ENCODE measurements at places on chromosomes 6 and 20.
A peak's percentile ranks its signal among the peaks of the same experiment; 100 is the strongest.

GRCh38 chr6:136014454-136015437, 163.2 kb downstream of the PDE7B start:
- DNase-seq: peak; percentile 70

DNA sequence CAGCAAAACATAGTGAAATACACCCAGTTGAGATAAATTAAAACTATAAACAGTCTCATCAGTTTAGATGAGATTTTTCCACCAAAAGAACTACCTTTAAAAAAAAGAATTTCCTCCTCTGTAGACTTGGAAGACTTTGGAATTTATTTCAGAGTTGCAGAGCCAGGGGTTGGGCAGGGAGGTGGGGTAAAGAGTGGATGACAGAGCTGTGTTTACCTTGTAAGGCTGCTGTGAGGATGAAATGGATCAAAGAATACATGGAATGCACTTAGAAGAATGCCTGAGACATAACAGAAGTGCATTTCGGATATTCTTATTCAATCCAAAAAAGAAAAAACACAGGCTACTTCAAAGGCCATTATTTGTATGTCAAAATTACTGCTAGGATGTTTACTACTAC, 6.4 kb upstream of the LY86 start:
- no peak for DNase-seq

GRCh38 chr6:144341831-144342527, 56.8 kb downstream of the UTRN start:
- DNase-seq: no peak

DNA sequence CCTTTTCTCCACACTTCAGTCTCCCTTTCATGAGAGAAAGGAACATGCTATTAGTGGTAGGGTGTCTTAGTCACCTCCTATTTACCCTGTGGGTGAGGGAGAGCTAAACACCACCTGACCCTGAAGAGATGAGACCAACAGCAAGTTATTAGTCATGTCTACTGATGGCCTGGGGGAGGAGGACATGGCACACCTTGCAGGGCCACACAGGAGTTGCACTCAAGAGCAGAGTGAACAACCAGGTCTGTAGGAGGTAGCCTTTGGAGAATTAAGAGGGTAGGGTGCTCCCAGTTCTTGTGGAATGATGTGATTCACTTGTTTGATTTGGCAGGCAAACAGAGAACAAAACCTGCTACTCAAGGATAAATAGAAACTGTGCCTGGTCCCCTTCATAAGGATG, 82.7 kb upstream of the FABP7 start:
- DNase-seq: no peak

GRCh38 chr6:24922170-24922569, 13.6 kb downstream of the RIPOR2 start:
- DNase-seq: no peak

- no peak for DNase-seq
Observed at GRCh38 chr6:150937132-150937906, 71.8 kb downstream of the MTHFD1L start.

- DNase-seq: no peak
Observed at GRCh38 chr6:122401104-122401503, 1.7 kb downstream of the HSF2 start.

DNA sequence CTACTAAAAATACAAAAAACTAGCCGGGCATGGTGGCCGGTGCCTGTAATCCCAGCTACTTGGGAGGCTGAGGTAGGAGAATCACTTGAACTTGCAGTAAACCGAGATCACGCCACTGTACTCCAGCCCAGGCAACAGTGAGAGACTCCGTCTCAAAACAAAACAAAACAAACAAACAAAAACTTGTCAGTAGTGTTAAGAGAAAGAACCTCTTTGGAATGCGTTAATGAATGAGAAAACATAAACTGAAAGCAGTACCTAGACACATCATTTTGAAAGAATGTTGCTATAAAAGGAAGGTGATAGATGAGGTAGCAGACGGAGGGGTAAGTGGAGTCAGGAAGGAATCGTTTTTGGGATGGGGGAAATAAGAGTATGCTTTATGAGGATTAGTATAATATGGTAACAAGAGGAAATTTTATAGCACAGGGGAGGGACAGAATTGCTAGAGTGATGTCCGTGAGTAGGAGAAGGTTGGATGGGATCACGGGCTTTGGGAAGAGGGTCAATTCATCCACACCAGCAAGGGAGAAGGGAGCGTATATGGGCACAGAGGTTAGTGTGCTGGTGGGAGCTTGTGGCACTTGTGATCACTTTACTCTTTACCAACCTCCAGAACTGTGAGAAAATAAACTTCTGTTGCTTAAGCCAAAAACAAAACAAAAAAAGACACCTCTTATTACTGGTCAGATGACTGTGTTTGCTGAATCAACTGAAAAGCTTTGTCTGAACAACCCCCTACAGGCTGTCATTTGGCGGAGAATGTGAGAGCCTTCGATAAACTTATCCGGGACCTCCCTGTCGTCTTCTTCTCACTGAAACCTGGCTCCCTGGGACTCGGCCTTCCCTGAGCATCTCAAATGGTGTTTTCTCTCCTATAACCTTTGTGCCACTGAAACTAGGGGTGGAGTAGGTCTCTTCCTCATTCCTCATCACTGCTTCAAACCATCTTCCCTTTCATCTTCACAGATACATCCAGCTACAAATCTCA, 48.9 kb upstream of the TFAP2A start:
- no peak for DNase-seq

DNA sequence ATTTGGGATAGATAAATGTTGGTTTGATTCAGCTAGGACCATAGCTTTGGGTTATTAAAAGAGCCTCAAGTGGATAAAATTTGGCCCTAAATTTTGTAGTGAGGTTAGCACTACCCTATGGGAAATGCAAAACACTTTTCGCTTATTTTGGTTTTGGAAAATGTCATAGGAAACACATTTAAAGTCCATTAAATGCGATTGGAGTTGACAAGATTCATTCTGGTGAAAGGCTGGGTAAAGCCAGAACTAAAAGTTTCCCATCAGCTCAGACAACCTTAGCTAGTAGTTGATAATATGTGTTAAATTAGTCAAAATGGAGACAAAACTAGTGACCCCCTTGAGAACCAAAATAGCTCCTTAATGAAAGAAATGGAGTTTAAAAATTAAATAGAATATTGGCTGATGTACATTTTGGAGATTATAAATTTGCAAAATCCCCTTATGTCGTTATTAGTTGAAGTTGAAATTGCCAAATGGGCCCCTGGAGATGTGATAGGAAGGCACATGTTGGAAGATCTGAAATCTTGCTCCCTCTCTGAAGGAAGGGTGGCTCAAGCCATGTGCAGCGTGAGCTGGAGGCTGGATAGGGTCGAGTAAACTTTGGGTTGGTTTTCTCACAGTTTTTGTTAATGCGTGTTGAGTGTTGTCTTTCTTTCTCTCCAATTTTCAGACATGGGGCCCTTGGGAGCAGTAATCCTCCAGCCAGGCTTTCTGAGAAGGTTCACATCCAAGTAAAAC, 72.8 kb downstream of the CD83 start:
- DNase-seq: no peak

DNA sequence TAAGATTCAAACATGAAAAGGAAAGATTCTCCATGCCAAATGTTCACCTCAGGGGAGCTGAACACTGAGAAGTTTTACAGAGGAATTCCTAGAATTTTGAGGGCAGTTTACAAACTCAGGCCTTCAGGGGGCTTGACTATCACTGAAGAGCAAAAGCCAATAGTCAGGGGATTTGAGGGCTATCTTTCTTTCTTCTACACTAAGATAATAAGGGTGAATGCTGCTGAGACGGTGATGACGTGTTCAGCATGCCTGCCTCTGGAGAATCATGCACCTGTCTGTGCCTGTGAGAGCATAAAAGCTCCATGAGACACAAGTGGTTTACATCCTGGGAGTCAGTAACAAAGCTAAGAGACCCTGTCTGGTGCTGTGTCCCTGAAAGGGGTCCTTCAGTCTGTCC, 1085.6 kb downstream of the KIF16B start:
- DNase-seq: no peak

GRCh38 chr6:20705741-20706140, 171.5 kb downstream of the CDKAL1 start:
- DNase-seq: no peak

DNA sequence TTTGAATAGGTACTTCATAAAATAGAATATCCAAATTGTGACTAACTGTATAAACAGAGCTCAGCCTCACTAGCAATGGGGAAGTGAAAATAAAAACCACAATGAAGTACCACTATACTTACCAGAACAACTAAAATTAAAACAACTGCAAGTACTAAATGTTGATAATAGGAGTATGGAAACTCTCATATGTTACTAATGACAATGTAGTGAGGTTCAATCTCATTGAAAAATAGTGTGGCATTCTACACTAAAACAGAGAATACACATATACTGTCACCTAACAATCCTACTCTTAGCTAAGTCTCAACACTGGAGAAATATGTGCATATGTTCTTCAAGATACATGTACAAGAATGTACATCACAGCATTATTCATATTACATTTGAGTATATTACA, 132.0 kb upstream of the CARMIL1 start:
- DNase-seq: no peak

GRCh38 chr6:85251300-85251699, 198.6 kb upstream of the NT5E start:
- no peak for DNase-seq

DNA sequence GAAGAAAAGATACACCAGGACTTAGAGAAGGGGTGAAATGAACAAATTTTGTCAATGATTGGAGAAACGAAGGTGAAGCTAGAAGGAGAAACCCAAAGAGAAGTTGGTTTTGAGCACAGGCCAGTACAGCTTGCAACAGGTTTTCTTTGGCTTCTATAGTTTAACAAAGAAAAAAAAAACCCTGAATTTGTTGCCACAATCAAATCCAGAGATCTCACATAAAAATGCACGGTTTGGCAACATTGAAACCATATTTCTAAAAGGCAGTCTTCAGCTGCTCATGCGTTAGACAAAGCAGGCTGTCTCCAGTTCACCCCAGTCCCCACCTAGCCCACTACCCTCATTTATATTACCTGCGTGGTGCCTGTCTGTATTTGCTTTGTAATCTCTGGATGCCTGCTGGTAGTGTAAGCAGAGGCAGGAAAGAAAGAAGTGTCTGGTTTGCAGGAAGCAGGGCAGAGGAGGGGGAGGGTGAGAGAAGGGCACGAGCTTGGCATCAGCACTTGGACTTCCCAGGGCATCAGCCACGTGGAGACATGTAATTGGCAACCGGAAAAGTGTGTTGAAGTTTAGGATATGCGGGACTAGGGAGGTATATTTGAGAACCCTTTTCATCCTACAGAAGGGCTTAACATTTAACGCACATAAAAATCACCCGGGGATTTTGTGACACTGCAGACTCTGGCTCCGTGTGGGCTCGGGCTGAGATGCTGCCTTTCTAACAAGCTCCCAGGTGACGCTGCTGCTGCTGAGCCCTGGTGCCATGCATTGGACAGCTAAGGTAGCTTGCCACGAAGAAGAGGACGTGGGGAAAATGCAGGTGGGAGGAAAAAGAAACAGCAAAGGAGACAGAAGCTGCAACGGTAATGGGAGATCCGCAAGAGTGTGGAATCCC, 14.4 kb downstream of the PFDN4 start:
- no peak for DNase-seq

DNA sequence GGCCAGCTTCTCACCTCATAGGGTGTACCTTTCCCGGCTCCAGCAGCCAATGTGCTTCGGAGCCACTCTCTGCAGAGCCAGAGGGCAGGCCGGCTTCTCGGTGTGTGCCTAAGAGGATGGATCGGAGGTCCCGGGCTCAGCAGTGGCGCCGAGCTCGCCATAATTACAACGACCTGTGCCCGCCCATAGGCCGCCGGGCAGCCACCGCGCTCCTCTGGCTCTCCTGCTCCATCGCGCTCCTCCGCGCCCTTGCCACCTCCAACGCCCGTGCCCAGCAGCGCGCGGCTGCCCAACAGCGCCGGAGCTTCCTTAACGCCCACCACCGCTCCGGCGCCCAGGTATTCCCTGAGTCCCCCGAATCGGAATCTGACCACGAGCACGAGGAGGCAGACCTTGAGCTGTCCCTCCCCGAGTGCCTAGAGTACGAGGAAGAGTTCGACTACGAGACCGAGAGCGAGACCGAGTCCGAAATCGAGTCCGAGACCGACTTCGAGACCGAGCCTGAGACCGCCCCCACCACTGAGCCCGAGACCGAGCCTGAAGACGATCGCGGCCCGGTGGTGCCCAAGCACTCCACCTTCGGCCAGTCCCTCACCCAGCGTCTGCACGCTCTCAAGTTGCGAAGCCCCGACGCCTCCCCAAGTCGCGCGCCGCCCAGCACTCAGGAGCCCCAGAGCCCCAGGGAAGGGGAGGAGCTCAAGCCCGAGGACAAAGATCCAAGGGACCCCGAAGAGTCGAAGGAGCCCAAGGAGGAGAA, 10.5 kb downstream of the GNAS-AS1 start:
- no peak for DNase-seq

DNA sequence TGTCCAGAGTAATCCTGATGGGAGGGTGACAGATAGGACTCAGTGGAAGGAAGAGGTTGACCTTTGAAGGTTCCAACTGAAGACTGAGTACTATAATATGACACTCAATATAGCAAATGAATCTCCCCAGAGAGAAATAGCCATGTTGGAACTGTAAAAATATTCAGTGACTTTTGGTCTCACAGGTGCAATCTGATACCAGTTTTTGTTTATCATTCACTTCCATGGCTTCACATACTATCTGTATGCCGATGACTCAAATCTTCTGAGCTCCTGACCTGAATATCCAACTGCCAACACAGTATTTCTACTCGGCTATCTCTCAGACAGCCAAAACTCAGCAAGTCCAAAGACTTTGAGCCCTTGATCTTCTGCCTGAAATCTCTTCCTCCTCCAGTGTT, 21.8 kb upstream of the PKHD1 start:
- DNase-seq: no peak

DNA sequence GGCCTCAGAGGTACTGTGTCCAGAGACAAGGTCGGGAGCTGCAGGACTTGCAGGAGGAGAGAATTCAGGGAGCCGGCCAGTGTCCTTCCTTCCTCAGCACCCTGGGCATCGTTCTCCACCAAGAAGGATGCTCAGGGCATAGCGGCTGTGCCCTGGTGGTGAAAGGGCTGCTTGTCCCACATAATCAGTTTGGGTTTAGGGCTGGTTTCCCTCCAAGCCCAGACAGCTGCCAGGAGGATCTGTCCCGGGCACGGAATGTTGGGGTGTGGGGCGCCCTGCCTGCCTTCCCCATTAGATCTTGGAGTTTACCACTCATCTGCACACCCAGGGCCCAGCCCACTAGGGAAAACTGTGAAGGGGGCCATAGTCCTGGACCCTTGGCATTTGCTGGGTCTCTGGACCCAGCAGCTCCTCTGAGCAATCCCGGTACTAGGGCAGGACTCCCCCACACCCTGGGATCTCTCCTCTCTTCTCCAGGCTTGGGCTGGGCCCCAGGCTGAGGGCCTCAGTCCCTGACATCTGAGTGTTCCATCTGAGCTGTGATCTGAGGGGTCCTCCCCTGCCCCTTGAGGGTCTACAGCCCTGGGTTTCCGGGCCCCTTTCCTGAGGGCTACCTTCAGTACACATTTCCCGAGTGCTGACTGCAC, 18.6 kb upstream of the SPDEF start:
- DNase-seq: no peak

GRCh38 chr6:3247255-3248146, 11.2 kb upstream of the PSMG4 start:
- peak; percentile 50 for DNase-seq

GRCh38 chr6:150091476-150091875, 22.6 kb upstream of the ULBP3 start:
- DNase-seq: no peak

- peak; percentile 10 for DNase-seq
Observed at GRCh38 chr6:137589067-137589848, 95.1 kb upstream of the OLIG3 start.

GRCh38 chr6:149854532-149854931, 9.6 kb downstream of the LRP11 start:
- DNase-seq: no peak

GRCh38 chr6:5110246-5110645, 25.1 kb downstream of the PPP1R3G start:
- no peak for DNase-seq
